ENCODE measurements at places on chromosomes 13 and 19.

DNA sequence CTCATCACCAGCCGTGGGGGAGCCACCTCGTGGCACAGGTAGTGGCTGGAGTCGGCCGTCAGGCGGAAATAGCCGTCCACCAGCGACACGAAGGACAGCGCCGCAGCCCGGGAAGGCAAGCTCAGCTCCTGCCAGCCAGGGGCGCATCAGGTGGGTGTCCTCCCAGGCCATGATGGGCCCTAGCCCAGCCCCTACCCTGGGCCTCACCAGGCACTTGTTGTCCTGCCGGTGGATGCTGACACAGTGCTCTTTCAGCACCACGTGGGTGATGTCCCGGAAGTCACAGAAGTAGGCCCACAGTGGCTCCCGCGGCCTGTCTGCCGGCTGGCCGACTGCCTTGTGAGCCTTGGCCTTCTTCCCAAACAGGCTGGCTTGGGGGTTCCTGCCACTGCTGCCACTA lies 15.7 kb downstream of the TYK2 start:
- DNase-seq = no peak

- no peak for DNase-seq
Observed at GRCh38 chr19:34816708-34817107, 43.7 kb upstream of the ZNF599 start.

DNA sequence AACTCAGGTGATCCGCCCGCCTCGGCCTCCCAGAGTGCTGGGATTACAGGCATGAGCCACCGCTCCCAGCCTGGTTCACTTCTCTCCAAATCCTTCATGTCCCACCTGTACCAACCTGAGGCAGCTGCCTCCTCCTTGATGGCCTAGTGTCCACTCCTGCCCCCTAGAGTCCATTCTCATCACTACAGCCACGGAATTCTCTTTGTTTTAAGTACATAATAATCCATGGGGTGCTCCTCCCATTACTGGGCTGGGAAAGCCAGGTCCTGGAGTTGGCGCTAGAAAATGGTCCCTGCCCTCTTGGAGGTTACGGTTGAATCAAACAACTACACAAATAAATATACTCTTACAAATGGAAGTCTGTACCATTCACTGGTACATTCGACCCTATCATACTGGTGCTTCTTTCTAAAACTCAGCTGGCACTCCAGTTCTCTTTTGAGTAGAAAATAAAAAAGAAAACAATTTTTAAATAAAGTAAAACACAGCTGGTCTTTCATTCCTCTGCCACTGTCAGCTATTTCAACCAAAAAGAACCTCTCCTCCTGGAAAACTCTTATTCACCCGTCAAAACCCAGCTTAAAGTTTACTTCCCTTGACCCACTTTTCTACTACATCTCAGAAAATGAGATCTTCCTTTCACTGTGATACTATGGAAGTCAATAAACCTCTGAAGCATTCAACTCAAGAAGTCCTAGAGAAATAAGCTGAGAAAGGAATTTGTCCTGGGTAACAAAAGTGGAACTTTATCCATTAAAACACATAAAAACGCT lies 22.4 kb upstream of the ARHGEF18 start:
- peak; percentile 44 for DNase-seq

GRCh38 chr13:38121267-38121666 lies 228.4 kb upstream of the UFM1 start:
- no peak for DNase-seq

GRCh38 chr13:106503272-106503671 lies 32.2 kb downstream of the EFNB2 start:
- no peak for DNase-seq

- DNase-seq = no peak
Observed at GRCh38 chr19:12778905-12779161, 3.5 kb upstream of the HOOK2 start.

DNA sequence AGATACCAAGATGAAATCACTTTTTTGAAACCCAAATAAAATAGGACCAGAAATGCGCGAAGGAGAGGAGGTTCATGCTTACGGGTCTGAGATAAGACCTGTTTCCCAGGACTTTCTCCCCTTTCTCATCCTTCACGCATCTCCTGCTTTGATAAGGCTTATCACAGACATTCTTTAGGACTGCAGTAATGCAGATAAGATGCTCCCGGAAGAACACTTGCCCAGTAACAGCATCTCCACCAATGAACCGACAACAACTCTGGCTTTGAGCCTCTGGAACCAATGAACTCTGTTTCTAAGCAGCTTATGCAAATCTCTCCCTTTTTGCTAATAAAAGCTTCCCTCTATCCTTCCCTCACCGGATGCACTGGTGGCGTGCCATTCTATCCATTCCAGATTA lies 783.4 kb upstream of the ARGLU1 start:
- no peak for DNase-seq

DNA sequence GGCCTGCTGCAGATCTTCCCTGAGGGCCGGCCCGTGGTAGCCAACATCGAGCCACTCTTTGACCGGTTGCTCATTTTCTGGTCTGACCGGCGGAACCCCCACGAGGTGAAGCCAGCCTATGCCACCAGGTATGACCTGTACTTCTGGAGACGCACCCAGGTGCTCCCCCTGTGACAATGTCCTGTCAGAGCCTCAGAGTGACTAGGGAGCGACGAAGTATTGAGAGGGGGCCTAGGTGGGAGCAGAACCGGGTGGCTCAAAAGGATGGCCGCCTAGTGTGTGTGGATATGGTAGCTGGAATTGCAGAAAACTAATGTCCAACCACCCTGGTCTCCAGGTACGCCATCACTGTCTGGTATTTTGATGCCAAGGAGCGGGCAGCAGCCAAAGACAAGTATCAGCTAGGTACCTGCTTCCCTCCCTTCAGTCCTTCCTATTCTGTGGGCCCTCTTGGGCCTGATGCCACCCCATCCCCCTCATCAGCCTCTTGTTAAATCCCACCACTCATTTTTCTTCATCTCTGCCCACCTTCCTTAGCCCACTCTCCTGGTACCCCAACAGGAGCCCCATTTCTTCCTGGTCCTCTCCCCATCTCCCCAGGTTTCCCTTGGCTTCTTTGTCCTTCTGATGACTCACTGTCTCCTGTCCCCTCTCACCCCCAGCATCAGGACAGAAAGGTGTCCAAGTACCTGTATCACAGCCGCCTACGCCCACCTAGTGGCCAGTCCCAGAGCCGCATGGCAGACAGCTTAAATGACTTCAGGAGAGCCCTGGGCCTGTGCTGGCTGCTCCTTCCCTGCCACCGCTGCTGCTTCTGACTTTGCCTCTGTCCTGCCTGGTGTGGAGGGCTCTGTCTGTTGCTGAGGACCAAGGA lies 8.4 kb downstream of the EGLN2 start:
- no peak for DNase-seq

DNA sequence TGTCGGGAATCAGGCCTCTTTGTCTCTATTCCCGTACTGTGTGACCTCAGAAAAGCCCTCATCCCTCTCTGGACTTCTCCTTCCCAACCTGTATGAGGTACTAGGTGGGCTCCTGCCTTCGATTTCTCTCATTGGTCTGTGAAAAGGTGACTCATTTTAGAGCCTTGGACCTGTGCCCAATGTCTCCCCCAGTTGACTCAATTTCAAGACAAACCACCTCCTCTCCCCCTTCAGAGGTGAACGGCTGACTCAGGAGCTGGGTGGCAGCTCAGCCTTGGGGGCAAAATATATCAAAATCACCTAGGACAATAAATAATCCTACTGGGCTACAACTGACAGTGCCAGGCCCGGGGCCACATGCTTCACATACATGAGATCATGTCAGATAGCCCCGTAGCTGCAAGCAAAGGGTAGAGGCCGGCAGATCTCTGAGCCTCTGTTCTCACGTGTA lies 630 bp downstream of the COQ8B start:
- DNase-seq = peak; percentile 14

Measured in DND-41 (cell line).